Activated naive CD8-positive, alpha-beta T cell treated with anti-CD3 and anti-CD28 coated beads, Interleukin-2, amount 50 U/mL, for 24 hours (primary cell): ENCODE measurements at places on chromosomes 2 and 18.

DNA sequence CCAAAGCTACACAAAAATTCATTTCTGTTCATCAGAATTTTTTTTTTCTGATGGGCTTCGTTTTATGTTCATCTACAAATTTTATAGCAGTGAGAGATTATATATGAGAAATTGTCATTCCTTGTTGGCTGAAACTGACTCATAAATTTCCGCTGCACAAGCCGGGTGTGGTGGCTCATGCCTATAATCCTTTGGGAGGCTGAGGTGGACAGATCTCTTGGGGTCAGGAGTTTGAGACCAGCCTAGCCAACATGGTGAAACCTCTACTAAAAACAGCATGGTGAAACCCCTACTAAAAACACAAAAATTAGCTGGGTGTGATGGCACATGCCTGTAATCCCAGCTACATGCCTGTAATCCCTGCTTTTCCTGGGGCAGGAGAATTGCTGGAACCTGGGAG lies 72.0 kb downstream of the PLEKHM3 start:
- no peak overlapping the region for H3K4me3 ChIP-seq
- H3K27ac ChIP-seq = no peak overlapping the region
- no peak for DNase-seq
- H3K27me3 ChIP-seq = no peaks in the 10 kb centered on the region
- H3K36me3 ChIP-seq = peaks cover 5% of the 10 kb centered on the region
- H3K4me1 ChIP-seq = no peaks in the 10 kb centered on the region

- no peak overlapping the region for H3K27ac ChIP-seq
- peaks cover 13% of the 10 kb centered on the region for H3K27me3 ChIP-seq
- H3K36me3 ChIP-seq = peaks cover 10% of the 10 kb centered on the region
- DNase-seq = no peak
- no peak overlapping the region for H3K4me3 ChIP-seq
Observed at GRCh38 chr2:98857001-98857400, 79.0 kb downstream of the CRACDL start.

- peak overlapping the region; percentile 89 for H3K4me3 ChIP-seq
- H3K27ac ChIP-seq = peak overlapping the region; percentile 91
- no peaks in the 10 kb centered on the region for H3K27me3 ChIP-seq
- no peaks in the 10 kb centered on the region for H3K36me3 ChIP-seq
- peaks cover 45% of the 10 kb centered on the region for H3K4me1 ChIP-seq
- peak; percentile 100 for DNase-seq
Observed at GRCh38 chr2:84925724-84926376, 20.4 kb downstream of the TMSB10 start.

DNA sequence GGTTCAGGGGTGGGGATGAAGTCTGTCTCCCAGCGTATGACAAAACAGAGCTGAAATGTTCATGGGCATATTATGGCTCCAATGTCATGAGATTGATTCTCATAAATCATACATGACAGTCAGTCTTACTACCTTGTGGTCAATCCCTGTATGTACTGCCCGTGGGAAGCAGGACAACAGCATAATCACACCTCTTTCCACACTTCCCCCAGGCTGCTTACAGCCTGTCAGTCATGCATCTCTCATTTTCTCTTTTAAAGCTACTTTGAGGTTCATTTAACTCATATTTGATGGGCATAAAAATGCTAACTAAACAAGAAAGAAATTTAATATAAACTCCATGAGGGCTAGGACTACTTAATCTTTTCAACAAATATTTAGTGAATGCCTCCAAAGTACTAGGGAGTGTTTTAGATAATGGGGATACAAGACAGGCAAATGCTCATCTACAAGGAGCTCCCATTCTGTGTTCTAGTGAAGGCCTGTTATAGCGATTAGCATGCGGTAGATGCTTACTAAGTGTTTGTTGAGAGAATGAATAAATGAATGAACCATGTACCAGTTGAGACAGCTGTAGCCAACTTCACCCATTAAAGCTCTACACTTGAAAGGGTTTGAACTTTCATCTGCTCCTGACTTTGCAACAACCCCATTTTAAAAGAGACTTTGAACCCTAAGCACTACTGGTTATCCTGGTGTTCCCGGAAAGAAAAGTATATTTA lies 89.1 kb downstream of the ALPK2 start:
- no peak for DNase-seq
- H3K27ac ChIP-seq = no peak overlapping the region
- H3K4me3 ChIP-seq = no peak overlapping the region
- H3K4me1 ChIP-seq = peaks cover 98% of the 10 kb centered on the region
- H3K36me3 ChIP-seq = peaks cover 2% of the 10 kb centered on the region

DNA sequence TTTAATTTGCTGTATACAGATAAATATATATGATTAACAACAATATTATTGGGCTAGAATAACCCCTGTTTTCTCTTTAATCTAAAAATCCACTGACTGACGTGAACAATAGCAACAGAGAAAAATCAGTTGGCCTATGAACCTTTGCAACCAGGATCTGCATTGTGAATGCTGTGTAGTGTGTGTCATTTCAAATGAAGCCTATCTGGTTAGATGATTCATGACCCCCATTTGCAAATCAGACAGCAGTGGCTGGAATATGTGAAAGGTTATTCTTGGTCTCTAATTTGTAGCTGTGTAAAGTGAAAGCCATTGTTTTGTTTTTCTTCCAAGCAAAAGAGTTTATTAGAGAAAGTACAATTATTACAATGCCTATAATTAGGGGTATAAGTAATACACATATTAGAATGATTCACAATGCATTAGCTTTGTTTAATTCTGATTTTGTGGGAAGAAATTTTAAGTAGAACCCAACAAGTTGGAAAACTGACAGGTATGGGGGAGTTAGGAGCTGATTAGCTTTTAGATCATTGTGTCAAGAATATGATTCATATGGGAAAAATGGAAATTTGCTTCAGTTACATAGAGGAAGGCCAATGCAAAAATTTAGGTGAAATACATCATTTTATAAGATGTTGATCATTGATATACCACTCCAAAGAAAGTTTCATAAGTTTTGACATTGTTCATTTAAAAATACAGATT lies 1362.2 kb upstream of the TMEFF2 start:
- DNase-seq = no peak
- peaks cover 4% of the 10 kb centered on the region for H3K4me1 ChIP-seq
- H3K4me3 ChIP-seq = no peak overlapping the region
- H3K36me3 ChIP-seq = no peaks in the 10 kb centered on the region
- H3K27ac ChIP-seq = no peak overlapping the region

GRCh38 chr2:216023055-216023648 lies 9.8 kb upstream of the MREG start:
- H3K4me1 ChIP-seq = peaks cover 5% of the 10 kb centered on the region
- peak; percentile 62 for DNase-seq
- no peaks in the 10 kb centered on the region for H3K36me3 ChIP-seq
- no peak overlapping the region for H3K27ac ChIP-seq
- H3K27me3 ChIP-seq = no peaks in the 10 kb centered on the region

DNA sequence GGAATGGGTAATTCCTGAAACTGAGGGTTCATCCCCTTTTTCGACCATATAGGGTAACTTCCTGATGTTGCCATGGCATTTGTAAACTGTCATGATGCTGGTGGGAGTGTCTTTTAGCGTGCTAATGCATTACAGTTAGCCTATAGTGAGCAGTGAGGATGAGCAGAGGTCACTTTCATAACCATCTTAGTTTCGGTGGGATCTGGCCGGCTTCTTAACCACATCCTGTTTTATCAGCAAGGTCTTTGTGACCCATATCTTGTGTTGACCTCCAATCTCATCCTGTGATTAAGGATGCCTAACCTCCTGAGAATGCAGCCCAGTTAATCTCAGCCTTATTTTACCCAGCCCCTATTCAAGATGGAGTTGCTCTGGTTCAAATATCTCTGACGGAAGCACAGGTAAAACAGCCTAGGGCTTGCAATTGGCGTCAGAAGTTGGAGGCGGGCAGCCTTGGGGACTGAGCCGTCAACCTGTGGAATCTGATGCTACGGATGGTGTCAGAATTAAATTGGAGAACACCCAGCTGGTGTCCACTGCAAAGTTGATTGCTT lies 19.5 kb downstream of the RALBP1 start:
- H3K27me3 ChIP-seq = no peaks in the 10 kb centered on the region
- H3K4me1 ChIP-seq = peaks cover 18% of the 10 kb centered on the region
- no peak for DNase-seq
- H3K4me3 ChIP-seq = no peak overlapping the region

- no peak for DNase-seq
- no peaks in the 10 kb centered on the region for H3K27me3 ChIP-seq
- no peaks in the 10 kb centered on the region for H3K4me1 ChIP-seq
- no peaks in the 10 kb centered on the region for H3K36me3 ChIP-seq
- no peak overlapping the region for H3K4me3 ChIP-seq
Observed at GRCh38 chr2:142585785-142586184, 291.7 kb upstream of the KYNU start.

GRCh38 chr2:189609853-189610252 lies 29.3 kb upstream of the SLC40A1 start:
- no peaks in the 10 kb centered on the region for H3K27me3 ChIP-seq
- H3K4me1 ChIP-seq = no peaks in the 10 kb centered on the region
- no peak overlapping the region for H3K4me3 ChIP-seq
- no peak for DNase-seq

DNA sequence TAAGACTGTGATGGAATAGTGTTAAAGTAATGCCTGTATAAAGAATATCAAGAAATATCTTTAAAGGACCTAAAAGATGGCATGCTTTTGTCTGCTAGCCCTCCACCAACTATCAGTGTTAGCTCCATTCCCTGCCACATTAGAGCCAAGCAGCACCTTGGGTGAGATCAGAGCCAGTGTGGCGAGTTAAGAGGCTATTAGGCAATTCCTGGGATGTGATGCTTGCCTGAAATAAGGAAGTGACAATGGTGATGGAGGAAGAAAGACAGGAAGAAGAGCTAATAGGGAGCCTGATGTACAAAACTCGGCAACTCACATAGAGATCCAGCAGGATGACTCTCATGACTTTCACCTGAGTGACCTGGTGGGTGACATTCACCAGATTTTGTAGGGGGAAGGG lies 143.5 kb downstream of the ZEB2 start:
- peaks cover 77% of the 10 kb centered on the region for H3K4me1 ChIP-seq
- H3K36me3 ChIP-seq = no peaks in the 10 kb centered on the region
- H3K27me3 ChIP-seq = no peaks in the 10 kb centered on the region
- DNase-seq = no peak
- H3K27ac ChIP-seq = peak overlapping the region; percentile 30

DNA sequence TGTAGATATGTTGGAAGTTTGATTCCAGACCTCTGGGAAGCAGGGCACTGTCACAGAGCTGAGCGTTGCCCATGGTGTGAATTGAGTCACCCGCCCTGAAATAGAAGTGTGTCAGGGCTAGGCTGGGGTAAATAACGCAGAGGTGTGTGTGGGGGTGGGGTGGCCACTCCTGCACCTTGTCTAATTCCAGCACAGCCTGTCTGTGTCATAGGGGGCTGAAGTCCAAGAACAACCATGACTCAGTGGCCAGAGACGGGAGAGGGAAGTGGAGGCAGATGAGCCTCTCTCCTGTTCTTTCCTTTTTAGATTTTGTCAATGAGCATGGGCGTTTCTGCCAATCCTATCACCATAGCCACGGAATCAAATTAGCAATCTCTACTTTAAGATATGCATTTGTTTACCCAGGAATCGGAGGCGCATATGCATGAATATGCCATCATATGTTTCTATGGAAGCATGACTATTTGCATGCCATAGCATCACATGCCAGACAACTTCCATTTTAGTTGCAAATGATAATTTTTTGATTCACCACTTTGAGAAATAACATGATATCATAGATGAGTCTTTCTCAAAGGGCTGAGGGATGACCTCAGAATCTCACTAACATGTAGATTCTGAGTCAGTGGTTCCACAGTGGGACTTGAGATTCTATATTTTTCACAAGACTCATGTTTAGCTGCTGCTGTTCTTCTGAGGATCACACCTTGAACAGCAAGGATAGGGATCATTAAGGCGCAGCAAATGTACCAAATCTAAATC lies 852.9 kb downstream of the DCDC2C start:
- no peaks in the 10 kb centered on the region for H3K36me3 ChIP-seq
- H3K4me1 ChIP-seq = no peaks in the 10 kb centered on the region
- no peak overlapping the region for H3K27ac ChIP-seq
- no peaks in the 10 kb centered on the region for H3K27me3 ChIP-seq
- DNase-seq = no peak
- no peak overlapping the region for H3K4me3 ChIP-seq

DNA sequence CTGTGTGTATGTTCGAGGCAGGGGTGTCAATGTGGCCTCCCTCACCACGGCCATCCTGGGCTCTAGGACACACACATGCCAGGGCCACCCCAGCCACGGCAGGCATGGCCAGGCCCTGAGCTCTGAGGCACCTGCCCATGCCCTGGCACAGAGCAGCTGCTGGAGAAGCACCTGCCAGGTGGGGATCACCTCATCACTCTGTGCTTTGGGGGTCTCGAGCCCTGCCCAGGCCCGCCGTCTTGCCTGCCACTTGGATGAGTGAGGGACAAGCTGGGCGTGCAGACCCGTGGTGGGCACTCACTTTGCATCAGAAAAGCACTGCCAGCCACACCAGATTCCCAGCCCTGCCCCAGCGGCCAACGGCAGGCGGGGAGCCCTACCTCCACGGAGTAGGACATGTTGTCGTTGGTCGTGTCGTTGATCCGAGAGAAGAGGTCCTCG lies 33.1 kb downstream of the KIF1A start:
- H3K36me3 ChIP-seq = no peaks in the 10 kb centered on the region
- no peak for DNase-seq
- H3K4me1 ChIP-seq = no peaks in the 10 kb centered on the region
- H3K4me3 ChIP-seq = no peak overlapping the region
- H3K27ac ChIP-seq = no peak overlapping the region
- H3K27me3 ChIP-seq = peaks cover 4% of the 10 kb centered on the region

DNA sequence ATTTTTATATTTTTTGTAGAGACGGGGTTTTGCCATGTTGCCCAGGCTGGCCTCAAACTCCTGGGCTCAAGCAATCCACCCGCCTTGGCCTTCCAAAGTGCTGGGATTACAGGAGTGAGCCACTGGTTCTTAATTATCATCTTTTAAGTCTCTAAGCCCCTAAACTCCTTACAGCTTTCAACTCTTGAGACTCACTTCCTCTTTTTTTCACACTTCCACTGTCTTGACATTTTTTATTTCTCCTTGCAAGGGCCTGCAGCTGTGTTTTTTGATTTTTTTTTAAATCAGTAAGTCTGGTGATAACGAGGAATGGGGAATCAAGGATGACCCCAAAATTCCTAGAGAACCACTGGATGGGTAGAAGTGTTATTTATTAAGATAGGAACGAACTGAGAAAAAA lies 8.6 kb upstream of the ABCB11 start:
- no peaks in the 10 kb centered on the region for H3K27me3 ChIP-seq
- peaks cover 19% of the 10 kb centered on the region for H3K4me1 ChIP-seq
- no peak overlapping the region for H3K27ac ChIP-seq
- DNase-seq = no peak
- H3K36me3 ChIP-seq = peaks cover 11% of the 10 kb centered on the region

- no peaks in the 10 kb centered on the region for H3K4me1 ChIP-seq
- H3K4me3 ChIP-seq = no peak overlapping the region
- no peaks in the 10 kb centered on the region for H3K36me3 ChIP-seq
- DNase-seq = no peak
- H3K27ac ChIP-seq = no peak overlapping the region
- H3K27me3 ChIP-seq = peaks cover 5% of the 10 kb centered on the region
Observed at GRCh38 chr2:1816414-1816911, 72.1 kb upstream of the PXDN start.
